ENCODE measurements at places on chromosomes 2 and 18. TPM values are rescaled to one million over a fixed set of nuclear protein-coding genes. Genes with fewer than 3 reads are reported as not detected.

GRCh38 chr2:41706286-41706685 is 341.5 kb upstream of the PKDCC start:
- H3K27ac ChIP-seq = no peak overlapping the region
- H3K36me3 ChIP-seq = no peaks in the 10 kb centered on the region
- no peak for DNase-seq
- H3K4me1 ChIP-seq = no peaks in the 10 kb centered on the region
- H3K27me3 ChIP-seq = no peaks in the 10 kb centered on the region
- no peak overlapping the region for H3K4me3 ChIP-seq

The ANKRD30BL gene
- total RNA-seq = not detected

The PIAS2 gene
- 14.3 TPM for total RNA-seq

The FNDC4 gene
- 19.3 TPM for total RNA-seq

DNA sequence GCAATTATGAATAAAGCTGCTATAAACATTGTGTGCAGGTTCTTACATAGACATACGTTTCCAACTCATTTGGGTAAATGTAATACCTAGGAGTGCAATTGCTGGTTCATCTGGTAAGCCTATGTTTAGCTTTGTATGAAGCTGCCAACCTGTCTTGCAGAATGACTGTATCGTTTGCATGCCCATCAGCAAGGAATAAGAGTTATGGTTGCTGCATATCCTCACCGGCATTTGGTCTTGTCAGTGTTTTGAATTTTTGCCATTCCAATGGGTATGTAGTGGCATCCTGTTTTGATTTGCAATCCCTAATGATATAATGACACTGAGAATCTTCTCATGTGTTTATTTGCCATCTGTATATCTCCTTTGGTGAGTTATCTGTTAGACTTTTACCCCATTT is 20.7 kb downstream of the CCDC150 start:
- no peak overlapping the region for H3K27ac ChIP-seq
- H3K36me3 ChIP-seq = no peaks in the 10 kb centered on the region
- H3K4me1 ChIP-seq = no peaks in the 10 kb centered on the region
- DNase-seq = no peak
- H3K4me3 ChIP-seq = no peak overlapping the region

DNA sequence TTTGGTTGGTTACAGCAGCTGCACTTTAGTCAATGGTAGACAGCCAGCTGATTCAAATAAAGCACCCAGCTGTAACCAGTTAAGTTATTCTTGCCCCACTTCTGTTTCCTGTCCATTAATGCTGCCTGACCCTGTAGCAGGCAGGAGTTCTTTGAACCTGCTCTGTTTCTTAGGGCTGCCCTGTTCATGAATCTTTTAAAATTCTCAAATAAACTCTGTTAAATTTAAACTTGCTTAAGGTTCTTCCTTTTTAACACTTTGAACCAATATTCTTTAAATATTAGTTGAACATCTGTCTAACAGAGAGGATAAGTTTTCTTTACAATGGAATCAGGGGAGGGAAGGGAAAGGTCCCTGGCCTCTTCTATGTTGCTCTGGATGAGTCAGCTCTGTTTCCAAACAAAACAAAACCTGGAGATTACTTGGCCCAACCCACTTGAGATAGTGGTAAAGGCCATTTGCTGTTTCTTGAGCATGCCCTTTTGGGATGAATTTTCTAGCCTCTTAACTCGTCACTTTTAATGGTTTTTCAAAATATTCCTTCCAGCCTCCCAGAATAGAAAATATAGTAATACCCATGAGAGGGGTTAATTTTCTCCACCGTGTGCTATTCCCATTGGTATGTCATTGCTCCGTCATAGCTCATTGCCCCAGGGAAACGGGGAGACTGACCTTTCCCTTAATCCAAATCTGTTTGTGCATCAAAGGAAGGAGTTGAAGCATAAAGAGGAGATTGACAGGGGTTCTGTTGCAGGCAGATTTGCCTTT is 112.1 kb upstream of the FHL2 start:
- H3K36me3 ChIP-seq = no peaks in the 10 kb centered on the region
- no peaks in the 10 kb centered on the region for H3K4me1 ChIP-seq
- H3K4me3 ChIP-seq = no peak overlapping the region
- H3K27ac ChIP-seq = no peak overlapping the region
- no peaks in the 10 kb centered on the region for H3K27me3 ChIP-seq
